ENCODE measurements at places on chromosomes 11 and 22.

DNA sequence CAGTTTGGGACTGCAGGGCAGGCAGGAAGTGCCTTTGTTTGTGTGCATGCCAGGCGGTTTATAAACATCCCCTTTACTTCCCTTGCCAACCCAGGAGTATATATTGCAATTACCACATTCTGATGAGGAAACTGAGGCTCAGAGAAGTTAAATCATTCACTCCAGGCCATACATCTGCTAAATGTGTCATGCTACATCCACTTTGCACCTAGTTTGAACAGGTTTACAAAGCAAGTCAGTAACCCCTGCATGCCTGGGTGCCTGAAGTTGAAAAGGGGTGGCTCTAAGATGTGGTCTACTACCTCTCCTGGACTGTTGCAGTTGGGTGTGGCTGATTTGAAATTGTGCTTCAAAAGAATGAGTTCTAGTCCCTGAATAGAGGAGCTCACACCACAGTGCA is 23.6 kb downstream of the FLI1 start:
- no peak for DNase-seq

- DNase-seq: no peak
Measured at GRCh38 chr11:125412509-125412908, 83.6 kb downstream of the FEZ1 start.

DNA sequence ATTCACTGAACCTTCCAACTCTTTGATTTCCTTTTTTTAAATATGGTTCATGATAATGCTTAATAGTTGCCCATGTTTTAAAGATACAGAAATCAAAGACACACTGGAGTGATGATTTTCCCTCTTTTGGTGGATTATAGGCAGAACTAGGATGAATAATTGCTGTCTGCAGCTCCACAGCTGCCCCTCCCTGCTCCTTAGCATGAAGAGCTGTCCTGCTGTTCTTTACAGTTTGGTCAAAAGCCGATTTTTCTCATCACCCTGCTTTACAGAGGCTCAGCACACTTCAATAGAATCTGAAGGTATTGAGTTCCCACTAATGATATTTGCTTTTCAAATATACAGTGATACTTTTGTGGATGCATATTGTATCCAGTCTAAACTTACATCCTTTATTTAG is 202.6 kb downstream of the AASDHPPT start:
- DNase-seq: no peak

GRCh38 chr11:3669128-3669527 is 2.1 kb downstream of the CHRNA10 start:
- no peak for DNase-seq

DNA sequence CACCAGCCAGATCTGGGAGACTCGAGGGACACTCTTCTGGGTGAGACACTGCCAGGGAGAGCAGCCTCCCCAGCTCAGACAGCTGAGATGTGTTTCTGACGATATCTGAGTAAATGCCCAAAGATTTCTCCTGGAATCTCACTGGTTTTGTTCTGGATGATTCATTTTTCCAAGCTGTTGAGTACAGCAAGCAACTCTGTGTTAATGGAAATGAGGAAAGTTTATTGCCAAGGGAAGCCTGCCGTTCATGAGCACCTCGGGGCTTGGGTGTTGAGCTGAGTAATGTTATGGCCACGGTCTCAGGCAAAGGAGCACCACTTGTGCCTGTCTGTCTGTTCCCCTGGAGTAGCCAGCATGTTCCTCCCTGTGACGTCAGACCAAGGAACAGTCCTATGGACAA is 1132.4 kb downstream of the BRD1 start:
- no peak for DNase-seq

GRCh38 chr22:49541693-49542230 is 285.9 kb downstream of the BRD1 start:
- DNase-seq: no peak

DNA sequence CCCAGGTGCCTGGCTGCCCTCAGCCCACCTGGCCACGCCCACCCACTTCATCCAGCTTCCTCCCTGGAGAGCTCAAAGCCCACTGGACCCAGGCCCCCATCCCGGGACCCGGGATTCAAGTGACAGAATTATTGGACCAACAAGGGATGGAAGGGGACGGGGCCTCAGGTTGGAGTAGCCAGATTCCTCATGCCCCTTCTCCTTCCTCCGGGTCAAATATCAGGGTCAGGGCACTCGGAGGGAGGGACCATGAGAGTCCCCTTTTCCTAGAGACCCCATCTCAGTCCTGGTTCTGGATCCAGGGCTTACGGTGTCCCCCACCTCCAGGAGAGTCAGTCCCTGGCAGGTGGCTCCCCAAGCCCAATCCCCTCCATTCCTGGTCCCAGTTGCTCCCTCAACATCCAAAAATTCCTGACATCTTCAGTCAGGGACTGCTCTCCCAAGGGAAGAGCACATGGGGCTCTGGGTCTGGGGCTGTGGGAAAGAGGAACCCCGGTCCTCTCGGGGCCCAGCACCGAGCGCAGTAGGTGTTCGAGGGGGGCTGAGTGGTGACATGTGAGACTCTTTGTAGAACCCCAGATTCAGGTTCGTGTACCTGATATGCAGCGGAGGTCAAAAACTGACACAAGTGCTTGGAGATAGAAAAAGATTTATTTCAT is 37.7 kb downstream of the IGLL5 start:
- DNase-seq: no peak

GRCh38 chr11:13033760-13034533 is 24.8 kb downstream of the RASSF10 start:
- no peak for DNase-seq

- no peak for DNase-seq
Measured at GRCh38 chr11:111913997-111914396, 1.5 kb downstream of the HSPB2 start.

DNA sequence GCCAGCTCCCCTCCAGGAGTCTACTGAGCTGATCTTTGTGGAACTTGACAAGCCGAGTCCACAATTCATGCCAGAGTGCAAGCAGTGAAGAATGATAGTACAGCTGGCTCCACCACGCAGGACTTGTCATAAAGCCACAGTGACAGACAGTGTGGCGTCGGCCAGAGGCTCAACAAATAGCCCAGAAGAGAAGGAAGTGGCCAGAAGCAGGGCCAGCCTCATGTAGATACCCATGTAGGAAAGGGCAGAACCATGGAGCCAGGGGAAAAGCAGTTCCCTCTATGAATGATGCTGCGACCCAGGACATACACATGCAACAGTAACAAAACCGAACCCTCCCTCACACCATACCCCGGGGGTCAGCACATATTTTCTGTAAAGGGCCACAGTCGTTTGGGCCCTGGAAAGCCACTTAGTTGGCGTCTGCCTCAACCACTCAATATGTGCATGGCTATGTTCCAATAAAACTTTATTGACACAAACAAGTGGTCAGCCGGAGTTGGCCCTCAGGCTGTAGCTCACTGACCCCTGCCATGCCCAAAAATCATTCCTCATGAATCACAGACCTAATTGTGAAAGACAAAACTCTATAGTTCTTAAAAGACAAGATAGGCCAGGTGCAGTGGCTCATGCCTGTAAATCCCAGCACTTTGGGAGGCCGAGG is 161.4 kb downstream of the BRD1 start:
- no peak for DNase-seq

All from stimulated activated CD8-positive, alpha-beta memory T cell treated with anti-CD3 and anti-CD28 coated beads, Interleukin-4, amount 100 ng/mL, for 1 hour (primary cell).